Bone marrow (tissue), 2 donors: ENCODE measurements at places on chromosomes 11 and 22.

GRCh38 chr11:123505546-123506299, 75.7 kb downstream of the GRAMD1B start:
- DNase-seq: no peak

- DNase-seq: no peak
These were observed 1.7 kb upstream of the EIF4ENIF1 start for GRCh38 chr22:31491218-31491962.

DNA sequence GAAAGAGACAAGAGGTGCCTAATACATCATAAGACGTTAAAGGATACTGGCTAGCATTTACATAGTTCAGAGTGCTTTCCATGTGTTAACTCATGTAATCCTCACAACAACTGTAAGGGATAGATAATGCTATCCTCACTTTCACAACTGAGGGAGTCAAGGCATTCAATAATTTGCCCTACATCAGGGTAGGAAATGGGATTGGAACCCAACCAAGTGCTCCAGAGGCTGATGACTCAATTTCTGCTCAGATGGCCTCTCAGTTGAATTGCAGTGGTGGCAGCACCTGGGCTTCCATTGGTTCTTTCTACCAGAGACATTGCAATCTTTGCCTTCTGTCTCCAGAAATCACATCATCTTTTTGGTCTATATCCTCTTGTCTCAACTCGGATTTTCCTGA, 232.9 kb downstream of the ETS1 start:
- DNase-seq: no peak

DNA sequence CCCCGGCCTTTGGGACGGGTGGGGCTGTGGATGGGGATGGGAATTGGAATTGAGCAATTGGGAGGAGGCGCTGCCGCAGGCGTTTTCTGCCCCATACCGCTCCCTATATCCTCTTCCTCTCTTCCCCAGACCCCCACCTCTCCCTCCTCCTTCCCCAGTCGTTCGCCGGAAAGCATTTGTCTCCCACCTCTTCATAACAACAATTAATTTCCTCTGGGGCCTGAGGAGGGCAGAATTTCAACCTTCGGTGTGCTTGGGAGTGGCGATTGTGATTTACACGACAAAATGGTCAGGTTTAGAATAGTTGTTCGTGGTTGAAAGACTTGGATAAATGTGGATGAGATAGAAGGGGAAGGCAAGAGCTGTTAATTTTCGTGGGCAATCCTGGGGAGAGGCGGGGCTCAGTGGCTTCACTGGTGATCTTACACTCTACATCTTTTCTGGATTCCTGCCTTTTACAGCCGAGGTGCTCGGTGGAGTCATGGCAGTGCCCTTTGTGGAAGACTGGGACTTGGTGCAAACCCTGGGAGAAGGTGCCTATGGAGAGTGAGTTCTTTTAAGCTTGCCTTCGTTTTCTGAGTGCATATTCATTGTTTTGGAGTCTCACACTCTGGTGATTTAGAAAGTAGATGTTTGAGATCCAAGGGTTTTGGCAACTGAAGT, 1.5 kb downstream of the CHEK1 start:
- DNase-seq: peak; percentile 16

GRCh38 chr11:66720899-66721470, 8.0 kb downstream of the SPTBN2 start:
- DNase-seq: no peak

DNA sequence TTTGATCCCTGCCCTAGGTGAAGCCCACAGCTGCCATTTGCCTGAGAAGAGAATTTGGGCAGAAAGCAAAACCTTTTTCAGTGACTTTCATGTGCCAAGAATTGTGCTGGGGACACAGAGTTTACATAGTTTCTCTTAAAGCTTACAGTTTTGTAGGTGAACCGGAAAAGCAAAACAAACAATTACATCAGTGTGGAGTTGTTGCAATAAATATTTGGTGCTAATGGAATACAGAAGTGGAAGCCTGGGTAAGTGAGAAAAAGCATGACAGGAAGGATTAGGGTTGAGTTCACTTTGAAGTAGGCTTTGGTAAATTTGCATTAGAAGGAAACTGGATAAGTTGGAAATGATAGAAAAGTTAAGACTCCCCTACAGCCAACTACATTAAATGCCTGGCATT, 82.7 kb downstream of the RASSF10 start:
- no peak for DNase-seq

- no peak for DNase-seq
These were observed 17.8 kb downstream of the FADD start for GRCh38 chr11:70220920-70221319.

GRCh38 chr11:86431258-86431657, 56.6 kb downstream of the CCDC81 start:
- no peak for DNase-seq
